Sciatic nerve (tissue), 2 donors: ENCODE measurements at places on chromosomes 16 and 17.

DNA sequence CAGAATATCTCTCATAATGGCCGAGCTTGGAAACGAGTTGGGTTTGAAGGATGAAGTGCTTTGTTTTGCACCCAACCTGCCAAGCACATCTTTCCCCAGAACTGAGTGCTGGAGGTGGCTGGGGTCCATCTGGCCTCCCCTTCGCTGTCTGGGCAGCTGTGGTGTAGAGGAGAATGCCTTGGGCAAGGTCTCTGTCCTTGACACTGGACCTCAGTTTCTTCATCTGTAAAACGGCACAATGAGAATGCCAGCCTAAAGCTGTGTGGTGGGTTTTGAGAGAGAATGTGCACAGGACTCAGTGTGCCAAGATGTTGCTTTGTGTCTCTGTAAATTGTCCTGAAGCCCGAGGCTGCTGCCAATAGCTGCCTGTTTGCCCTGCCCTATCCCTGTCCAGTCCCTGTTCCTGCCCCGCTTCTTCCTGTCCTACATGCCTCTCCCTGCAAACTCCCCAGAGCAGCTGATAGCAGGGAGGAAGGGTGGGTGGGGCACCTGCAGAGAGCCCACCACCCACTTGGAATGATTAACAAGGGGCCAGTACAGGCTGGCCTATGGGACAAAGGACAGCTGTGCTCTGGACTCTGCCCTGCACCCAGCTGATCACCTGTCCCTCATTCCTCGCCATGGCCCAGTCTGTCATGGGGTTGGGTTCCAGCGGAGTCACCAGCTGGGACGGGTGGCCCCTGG, 15.3 kb downstream of the LASP1 start:
- DNase-seq: no peak

DNA sequence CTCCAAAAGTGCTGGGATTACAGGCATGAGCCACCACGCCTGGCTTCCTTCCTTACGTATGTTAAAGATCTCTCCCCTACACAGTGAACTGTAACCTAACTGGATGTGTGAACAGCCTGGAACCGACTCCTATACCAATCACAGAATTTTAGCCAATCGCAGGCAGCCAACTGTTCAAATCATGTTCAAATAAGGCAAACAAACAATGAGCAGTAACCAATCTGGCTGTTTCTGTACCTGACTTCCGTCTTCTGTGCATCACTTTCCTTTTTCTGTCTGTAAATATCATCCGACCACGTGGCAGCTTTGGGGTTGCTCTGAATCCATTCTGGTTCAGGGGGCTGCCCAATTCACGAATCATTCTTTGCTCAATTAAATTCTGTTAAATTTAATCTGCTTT, 27.5 kb downstream of the TEKT5 start:
- DNase-seq: no peak

GRCh38 chr17:63573634-63574033, 23.4 kb downstream of the DCAF7 start:
- DNase-seq: no peak

DNA sequence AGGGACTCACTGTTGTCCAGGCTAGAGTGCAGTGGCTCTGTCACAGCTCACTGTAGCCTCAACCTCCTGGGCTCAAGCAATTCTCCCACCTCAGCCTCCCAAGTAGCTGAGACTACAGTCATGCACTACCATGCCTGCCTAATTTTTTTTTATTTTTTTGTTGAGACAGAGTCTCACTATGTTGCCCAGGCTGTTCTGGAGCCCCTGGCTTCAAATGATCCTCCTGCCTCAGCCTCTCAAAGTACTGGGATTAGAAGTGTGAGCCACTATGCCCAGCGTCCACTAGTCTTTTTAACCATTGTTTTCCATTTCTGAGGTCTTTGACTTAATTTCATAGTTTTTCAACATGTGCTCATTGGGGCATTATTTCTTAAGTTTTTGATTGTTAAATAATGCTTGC, 13.5 kb downstream of the NSRP1 start:
- no peak for DNase-seq

- DNase-seq: no peak
Observed at GRCh38 chr17:61132524-61132923, 267.1 kb upstream of the TBX2 start.

GRCh38 chr16:23274968-23275367, 27.1 kb upstream of the SCNN1B start:
- no peak for DNase-seq

DNA sequence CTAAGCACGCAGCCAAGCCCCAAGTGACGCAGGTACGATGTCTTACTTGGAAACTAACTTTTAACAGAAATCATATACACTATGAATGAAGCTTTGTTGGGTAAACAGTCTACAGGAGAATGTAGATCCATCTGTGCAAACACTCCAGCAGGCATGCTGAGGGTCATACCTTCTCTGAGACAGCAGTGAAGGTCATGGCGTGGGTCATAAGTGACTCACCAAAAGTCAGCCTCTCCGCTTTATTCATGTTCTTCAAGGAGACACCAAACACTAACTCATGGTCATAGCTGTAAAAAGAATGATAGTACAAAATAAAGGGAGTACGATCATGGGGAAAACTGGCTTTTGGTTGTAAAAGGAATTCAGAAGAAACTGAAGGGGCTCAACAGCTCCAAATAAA, 20.6 kb downstream of the BLMH start:
- no peak for DNase-seq

DNA sequence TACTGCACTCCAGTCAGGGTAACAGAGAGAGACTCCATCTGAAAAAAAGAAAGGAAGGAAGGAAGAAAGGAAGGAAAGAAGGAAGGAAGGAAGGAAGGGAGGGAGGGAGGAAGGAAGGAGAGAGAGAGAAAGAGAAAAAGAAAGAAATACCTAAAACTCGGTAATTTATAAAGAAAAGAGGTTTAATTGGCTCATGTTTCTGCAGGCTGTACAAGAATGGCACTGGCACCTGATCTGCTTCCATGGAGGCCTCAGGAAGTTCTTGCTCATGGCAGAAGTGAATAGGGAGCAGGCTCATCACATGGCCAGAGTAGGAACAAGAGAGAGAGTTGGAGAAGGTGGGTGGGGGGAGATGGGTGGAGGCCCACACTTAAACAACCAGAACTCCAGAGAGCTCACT, 215.2 kb upstream of the IRX3 start:
- DNase-seq: no peak
